ENCODE measurements at places on chromosomes 6 and 20.
A peak's percentile ranks its signal among the peaks of the same experiment; 100 is the strongest.

- DNase-seq = no peak
These were observed 3.7 kb upstream of the MLIP start for GRCh38 chr6:54107470-54108090.

DNA sequence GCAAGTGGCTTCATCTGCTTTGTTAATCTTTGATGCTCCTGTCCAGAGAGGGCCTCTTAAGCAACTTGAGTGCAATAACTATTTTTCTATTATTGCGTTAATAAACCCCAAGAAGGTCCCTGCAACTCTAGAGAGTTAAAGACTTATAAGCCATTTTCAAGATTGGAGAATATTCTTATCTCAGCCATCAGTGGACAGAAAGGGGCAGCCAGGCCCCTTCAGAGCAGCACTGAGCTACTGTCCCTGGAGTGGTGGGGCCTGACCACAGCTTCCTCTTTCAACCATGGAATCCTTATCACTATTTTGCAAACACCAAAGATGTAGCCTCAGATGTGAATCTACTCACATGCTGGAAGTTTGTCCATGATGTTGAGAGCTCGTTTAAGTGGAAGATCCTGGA lies 2.8 kb upstream of the MAS1L start:
- DNase-seq = no peak

- peak; percentile 34 for DNase-seq
These were observed 79.8 kb downstream of the TBC1D7 start for GRCh38 chr6:13248584-13248985.

- DNase-seq = no peak
These were observed 69.4 kb downstream of the JPH2 start for GRCh38 chr20:44117296-44118184.

DNA sequence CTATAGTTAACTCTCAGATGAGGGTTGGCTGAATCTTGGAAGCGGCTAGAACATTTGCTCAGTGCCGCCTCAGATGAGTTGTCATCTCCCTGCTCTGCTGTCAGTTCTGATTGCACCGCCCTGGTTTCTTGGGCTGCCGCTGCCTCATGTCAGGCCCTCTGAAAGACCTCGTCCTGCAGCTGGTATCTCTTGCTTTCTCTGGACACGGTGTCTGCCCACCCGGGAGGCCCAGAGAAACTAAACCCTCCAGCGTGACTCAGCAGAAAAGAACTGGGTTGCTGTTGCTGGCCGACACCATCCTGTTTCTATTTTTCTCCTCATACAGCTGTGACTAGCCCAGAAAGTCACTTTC lies 355.4 kb downstream of the CD83 start:
- no peak for DNase-seq

DNA sequence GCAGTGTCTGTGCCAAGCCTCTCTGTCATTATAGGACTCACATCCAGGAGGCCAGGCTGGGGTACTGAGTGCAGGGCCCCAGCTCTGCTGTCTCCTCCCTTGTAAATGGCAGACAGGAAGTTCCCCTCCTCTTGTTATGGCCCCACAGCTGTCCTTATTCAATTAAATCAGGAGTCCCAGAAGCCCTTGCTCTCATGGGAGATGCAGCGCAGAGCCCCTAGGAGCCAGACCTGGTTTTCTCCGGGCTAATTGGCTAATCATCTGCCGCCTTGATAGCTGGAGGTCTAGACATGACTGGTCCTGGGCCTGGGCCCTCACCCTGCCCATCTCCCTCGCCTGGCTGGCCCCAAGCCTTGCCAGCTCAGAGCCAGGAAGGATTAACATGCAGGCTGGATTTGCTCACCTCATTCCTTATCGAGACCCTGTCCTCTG lies 172.0 kb downstream of the VEGFA start:
- DNase-seq = no peak

GRCh38 chr6:15265787-15266186 lies 19.9 kb downstream of the JARID2 start:
- DNase-seq = no peak

DNA sequence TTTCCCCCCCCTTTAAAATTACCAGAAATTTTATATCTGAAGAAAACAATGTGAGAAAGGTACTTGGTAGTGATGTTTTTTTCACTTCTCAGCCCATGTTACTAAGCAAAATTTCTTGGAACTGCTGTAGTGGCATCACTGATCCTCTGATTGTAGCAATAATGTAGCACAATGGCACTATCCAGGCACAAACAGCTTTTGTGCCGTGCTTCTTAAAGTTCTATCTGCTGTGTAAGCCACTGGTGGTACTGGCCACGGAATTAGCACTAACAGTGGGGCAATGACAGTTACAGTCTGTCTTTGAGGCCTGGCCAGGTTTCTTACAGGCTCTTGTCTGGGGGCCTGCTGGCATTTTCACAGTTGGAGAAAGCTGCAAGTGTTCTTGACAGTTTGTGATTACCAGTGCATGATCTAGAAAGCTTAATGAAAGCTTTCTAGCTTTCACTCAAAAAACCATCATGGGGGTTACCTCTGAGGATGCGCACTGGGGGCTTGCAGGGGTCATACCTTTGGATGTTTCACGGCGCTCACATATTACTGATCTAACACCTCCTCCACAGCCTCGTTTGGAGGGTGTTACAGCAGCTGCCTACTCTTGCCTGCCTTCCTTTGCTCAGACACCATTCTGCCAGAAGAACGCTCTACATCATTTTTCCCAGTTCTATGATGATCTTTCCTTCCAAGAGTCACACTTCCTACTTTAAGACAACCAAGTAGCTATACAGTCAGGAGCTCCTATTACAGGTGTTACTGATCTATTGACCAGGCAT lies 58.4 kb upstream of the ARMH2 start:
- DNase-seq = no peak

- peak; percentile 96 for DNase-seq
These were observed 154.4 kb upstream of the STMND1 start for GRCh38 chr6:16947375-16948015.

GRCh38 chr6:147559006-147559405 lies 50.5 kb downstream of the SAMD5 start:
- no peak for DNase-seq

GRCh38 chr6:143376861-143377260 lies 73.6 kb downstream of the ADAT2 start:
- no peak for DNase-seq

GRCh38 chr20:24109008-24109407 lies 120.4 kb upstream of the GGTLC1 start:
- no peak for DNase-seq

GRCh38 chr20:51429696-51430095 lies 112.8 kb downstream of the NFATC2 start:
- no peak for DNase-seq

DNA sequence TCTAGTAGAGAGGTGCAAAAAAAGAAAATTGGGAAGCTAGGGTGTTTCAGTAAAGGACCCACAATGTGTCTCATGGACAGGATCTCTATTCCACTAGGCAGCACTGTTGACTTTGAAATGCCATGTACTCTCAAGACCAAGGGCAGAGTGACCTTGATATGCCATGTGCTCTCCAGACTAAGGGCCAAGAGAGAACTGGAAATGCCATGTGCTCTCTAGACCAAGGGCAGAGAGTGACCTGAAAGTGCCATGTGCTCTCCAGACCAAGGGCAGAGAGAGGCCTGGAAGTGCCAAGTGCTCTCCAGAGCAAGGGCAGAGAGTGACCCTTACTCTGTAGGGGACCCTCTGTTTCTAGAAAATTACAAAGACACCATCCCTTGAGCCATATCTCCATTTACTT lies 49.3 kb upstream of the HTR1B start:
- DNase-seq = no peak

- DNase-seq = no peak
These were observed 48.7 kb downstream of the NUDT3 start for GRCh38 chr6:34343806-34344205.

DNA sequence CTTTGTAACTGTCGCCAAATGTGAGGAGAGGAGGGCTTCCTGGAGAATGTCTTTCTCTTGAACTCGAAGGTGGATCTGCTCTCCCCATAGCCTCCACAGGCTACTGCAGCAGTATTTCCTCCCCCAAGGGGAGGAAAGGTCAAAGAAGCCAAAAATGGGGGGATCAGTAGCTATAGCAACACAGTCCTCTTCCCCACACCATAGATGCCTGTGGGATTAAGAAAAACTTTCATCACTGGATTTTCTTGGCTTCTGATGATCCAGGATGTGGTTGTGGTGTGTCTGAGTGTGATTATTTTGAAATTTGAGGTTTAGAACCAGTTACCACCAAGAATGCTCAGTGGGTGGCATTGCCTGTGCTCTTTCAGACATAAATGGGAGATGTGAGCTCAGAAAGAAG lies 140.1 kb upstream of the SPACA1 start:
- DNase-seq = no peak

- DNase-seq = no peak
These were observed 15.2 kb upstream of the SPAG4 start for GRCh38 chr20:35600176-35600992.

- DNase-seq = no peak
These were observed 56.4 kb downstream of the LYRM4 start for GRCh38 chr6:5204376-5204775.

DNA sequence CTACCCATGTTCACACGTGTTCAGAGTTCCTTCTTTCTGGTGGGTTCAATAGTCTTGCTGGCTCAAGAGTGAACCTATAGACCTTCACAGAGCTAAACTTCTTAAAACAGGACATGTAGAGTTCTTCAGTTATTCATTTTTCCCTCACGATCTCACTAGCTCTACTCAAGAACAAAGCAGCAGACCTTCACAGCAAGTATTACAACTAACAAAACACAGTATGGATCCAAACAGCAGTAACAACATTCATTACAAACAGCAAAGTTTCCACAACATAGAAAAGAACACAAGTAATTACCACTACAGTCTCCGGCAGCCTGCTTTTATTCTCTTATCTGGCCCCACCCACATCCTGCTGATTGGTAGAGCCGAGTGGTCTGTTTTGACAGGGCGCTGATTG lies 39.5 kb upstream of the MCUR1 start:
- no peak for DNase-seq

DNA sequence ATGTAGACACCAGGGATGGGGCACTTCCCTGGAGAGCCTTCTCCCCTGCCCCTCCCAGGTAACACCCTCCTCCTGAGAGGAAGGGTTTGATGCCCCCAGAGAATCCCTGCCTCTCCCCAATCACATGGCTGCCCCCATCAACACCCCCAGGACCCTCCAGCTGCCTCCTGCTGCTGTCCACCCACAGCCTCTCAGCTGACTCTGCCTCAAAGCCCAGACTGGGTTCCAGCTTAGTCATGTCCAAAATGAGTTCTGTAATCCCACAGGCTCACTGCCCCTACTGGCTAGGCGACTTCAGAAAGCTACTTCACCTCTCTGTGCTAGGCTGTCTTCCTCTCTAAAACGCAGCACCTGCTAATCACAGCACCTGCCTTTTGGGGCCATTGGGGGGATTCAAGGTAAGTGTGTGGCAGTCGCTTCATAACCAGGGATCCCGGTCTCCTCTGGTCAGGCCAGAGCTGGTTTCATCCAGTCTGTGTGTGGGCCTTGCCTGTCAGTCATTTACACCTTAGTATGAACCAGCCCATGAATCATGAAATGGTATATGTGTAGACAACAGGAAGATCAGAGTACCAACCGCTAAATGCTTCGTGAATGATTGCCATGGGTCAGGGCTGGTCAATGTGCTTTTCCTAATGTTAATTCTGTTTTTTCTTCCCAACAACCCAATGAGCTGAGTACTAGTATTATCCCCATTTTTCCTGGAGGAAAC lies 40.4 kb downstream of the TFEB start:
- DNase-seq = no peak

DNA sequence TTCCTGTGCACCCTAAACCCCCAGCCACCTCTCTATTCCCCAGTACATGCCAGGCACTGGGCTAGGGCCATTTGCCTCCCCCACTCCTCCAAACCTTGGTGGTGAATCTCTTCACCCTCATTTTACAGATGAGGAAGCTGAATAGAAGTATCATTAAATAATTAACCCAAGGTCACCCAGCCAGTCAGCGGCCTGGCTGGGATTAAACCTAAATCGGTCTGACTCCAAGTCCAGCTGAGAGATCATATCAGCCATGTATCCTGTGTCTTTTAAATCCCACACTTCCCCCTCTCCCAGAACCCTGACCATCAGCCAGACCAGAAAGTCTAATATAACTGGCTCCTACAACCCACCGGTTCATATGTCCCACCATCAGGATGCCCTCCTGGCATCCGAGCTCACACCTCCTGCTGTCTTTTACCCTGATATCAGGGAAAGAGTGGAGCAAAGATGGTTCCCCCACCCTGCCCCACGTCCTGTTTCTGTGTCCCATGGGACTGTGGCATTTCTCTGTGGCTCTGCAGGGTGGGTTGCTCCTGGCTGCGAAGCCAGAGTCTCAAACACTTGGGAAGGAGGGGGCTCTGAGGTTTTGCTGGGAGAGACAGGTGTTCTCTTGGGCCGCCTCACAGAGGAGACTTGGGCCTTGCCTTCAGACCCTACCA lies 145.3 kb downstream of the VEGFA start:
- DNase-seq = no peak

DNA sequence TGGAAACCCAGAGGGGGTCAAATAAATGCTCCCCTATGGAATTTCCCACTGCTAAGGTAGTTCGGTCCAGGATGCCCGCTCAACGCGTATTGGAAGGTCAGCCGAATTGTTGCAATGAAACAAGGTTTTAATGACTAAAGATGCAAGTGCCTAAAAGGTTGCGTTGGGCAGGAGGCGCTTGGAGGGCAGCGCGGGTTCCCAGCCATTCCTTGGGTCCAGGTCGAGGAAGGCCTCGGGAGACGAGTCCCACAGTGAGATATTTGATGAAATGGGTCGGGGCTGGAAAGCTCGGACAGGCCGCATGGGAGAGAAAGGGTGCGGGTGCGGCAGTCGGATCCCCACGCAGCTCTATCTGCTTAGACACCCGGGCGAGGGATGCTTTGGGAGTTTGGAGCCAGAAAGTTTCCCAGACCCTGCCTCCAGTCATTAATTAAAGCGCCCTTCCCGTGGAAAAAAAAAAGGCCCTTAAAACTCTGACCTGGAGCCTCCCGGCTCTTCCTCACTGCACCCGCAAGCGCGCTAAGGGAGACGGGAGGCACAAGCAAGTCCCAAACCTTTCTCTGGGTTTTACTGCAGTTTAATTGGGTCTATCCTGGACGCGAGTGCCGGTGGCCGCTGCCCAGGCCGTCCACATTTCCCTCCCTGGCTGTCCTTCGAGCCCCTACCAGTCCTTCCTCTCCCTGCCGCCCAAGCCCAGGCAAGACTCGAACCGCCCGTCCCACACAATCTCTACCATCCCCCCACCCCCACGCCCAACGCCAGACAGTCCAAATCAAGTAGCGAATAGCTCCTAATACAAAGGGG lies 24.2 kb downstream of the TFAP2A start:
- DNase-seq = no peak

Data from NCI-H1105 treated with DMSO at 0.1 percent for 48 hours (cell line).